SJSA1 (cell line): ENCODE measurements at places on chromosomes 7 and 10.

DNA sequence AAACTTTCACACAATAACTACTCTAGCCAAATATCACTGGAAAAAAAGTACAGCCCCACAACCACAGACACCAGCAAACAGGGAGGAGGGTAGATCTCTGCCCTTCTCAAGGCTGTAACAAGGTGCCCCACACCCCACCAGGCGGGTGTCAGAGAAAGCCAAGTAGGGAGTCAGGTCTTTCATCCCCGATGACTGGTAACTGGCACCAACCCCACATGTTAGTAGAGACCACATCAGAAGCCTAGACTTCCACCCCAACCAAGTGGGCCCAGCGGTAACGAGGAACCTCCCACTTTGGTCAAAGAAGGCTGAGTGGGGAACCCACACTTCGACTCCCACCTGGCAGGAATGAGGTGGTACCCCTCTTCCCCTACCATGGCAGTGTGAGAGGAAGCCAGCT is 16.4 kb upstream of the RUFY2 start:
- DNase-seq, result no peak

DNA sequence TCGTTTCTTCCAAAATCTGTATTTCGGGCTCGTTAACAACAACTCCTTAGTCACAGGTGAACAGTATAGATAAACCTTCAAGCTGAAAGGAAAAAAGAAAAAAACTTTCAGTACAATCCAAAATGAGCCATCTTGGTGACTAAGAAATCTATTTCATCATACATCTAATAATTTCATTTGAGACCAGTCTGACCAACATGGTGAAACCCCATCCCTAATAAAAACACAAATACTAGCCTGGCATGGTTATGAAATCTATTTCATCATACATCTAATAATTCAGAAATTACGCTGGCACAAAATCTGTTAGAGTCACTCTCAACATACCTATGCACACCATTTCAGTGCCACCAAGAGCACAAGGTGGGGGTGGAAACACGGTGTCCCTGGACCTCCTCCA is 8.8 kb downstream of the DCLRE1C start:
- DNase-seq, result no peak

DNA sequence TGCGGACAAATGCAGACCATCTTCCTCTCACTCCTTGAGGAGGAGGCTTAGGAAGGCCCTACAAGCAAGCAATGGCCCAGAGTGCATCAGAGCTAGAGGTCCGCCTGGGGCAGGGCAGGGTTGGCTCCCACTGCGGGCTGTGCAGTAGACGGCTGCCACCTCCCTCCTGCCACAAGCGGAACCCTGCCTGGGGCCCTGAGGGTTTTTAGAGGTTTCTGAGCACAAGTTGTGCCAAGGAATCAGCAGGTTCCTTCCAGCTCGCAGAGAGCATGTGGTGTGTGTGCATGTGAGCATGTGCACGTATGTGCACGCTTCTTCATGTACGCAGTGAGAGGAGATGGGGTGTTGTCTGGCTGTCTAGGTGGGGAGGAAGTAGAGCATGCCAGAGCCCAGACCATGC is 25.9 kb upstream of the SMARCD3 start:
- no peak for DNase-seq

DNA sequence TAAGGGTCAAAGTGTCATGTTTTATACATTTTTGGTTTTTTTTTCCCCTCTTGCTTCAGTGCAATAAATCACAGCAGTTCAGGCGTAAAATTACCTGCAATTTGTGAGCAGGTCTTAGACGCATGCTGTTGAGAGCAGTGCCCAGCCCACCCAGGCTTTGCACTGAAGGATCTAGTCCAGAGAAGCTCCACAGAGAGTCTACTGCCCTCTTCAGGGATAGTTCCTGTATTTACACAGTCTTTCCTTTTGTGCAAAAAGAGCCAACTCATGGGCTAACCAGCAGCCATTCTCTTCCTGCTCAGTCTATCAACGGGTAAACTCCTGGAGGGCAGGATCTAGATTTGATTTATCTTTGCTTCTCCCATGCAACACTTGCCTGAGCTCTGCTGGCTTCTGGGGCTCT is 82.2 kb upstream of the NAMPT start:
- peak; percentile 45 for DNase-seq

- no peak for DNase-seq
These were observed 109.3 kb downstream of the RTKN2 start for GRCh38 chr10:62159351-62159750.

DNA sequence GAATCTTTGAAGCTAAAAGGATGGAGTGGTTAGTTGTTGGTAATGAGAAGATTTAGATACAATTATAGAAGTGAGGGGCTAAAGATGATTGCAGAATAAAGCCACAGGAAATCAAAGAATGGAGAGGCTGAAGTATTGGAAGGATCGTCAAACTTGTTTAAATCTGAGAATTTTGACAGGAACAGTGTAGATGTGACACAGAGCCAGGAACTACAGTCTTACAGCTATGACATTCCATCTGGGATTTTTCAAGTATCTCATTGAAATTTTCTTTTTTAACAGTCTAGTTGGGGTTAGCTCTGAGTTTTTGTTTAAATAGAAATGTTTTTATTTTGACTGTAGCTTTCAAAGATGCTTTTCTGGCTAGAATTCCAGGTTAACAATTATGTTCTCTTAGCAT is 181.4 kb downstream of the NRG3 start:
- no peak for DNase-seq

GRCh38 chr10:25815236-25815635 is 118.8 kb upstream of the MYO3A start:
- DNase-seq, result no peak

DNA sequence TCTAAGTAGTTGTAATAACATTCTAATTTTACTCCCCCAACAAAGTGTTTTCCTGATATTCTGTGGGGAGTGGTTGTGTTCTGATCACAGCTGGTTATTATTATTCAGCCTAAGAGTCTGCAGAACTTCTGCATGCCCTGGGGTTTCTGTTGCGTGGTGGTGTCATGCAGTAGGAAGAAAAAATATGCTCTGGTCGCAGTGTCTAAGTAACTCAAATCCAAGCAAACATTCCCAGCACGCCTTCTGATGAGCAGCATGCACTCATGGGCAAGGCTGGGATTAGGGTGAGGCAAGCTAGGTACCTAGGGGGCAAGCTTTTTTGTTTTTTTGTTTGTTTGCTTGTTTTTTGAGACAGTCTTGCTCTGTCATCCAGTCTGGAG is 112.8 kb upstream of the KMT2E start:
- no peak for DNase-seq

DNA sequence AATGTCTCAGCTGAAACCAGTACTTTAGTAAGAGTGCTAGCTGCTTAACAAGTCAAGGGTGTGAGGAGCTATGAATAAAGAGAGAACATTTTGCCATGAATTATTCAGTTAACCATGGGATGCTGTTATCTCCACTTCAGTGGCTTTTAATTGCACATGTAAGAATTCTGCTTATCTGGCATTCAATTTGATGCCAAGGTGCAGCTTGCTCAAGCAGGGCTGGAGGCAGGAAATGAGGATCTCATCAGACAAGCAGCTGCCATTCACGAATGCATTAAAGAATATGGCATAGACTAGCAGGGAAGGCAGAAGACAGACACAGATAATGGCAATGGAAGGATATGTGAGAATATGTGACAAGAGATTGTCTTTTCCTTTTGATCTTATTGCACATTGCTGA is 697.8 kb downstream of the NRG3 start:
- no peak for DNase-seq

DNA sequence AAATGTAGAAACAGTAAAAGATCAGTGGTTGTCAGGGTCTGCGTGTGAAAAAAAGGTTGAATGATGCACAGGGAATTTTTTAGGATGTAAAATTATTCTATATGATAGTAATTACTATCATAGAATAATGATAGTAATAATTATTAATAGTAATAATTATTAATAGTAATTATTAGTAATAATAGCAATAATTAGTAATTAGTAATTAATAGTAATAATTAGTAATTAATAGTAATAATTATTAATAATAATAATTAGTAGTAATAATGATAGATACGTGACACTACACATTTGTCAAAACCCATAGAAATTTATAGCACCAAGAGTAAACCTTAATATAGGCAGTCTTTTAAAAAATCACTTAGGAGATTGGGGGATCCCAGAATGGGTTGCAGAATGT is 4.5 kb upstream of the NUDCD3 start:
- DNase-seq, result no peak

DNA sequence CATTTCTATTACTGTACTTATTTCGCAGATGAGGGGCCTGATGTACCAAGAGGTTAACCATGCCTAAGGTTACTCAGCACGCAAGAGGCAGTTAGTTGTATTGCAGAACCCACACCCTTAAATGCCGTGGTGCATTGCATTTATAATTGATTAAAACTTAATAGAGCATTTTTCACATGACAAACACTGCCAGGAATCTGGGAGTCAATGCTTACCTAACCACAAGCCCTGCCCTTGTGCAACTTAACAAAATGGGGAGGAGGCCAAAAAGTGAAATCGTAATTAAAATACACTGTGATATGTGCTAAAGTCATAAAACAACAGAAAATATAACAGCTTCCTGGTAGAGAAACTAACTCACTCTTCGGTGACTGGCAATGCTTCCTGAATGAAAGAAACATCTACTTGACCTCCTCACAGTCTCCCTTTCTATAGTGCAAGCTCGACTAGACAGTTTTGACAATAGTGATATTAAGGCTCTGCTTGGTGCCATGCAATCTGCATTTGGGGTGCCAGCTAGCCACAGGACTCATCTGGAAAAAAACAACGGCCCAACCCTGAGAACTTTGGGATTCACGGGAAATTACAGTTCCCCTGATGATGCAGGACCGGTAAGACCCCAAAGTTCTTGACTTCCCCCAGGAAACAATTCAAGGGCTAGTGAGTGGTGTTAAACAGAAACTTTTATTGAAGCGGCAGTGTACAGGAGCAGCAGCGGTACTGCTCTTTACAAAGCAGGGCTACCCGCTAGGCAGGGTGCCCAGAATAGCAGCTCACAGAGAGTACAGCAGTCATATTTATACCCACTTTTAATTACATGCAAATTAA is 612.4 kb downstream of the TNS3 start:
- DNase-seq, result no peak

DNA sequence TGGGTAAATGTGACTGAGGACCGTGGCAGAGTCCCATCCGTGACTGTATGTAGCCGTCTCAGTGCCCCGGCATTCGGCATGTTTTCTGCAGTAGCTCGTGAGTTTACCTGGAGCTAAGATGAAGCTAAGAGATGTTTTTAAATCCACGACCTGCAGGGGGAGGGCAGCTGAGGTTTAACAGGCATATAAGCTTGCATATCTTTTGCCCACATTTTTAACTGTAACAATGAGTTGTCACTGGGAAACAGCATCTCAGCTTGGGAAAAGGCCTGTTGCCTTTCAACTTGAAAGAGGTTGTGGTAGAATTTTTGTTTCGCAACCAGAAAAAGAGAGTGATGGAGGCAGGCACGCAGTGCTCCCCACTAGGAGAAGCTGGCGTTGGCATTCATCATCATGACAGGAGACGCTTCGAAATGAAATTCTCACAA is 77.7 kb downstream of the CELF2 start:
- DNase-seq, result no peak

- no peak for DNase-seq
These were observed 52.5 kb downstream of the PRKAG2 start for GRCh38 chr7:151824373-151824933.

- no peak for DNase-seq
These were observed 11.1 kb upstream of the PWWP2B start for GRCh38 chr10:132385721-132386418.

DNA sequence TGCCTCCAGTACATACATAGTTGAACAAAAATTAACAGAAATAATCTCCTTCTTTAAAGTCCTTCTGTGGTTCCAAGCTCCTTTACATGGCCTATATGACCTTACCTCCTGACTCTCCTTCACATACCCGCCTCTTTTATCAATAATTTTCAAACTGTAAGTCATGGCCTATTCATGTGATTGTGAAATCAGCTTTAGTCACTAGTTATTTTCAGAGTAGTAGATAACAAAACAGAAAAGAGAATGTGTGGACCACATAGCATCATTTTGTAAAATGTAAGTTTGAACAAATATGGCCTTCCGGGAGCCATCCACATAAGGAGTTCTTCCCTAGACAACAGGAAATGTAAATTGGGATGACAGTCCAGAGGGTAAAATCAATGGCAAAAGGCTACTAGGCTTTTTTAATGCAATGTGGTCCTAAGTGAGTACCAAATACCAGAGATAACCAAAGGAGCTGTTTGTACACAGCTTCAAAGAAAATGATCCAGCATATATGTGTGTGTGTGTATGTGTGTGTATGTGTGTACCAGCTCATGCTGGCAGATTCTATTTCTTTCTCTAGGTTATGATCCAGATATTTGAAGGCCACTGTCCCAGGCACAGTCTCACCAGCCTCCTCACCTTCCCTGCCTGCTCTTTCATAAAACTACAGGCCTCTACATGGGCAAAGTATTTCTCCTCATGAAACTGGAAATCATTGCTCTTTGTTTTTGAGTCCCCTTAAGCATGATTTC is 12.3 kb upstream of the FAM133B start:
- DNase-seq, result no peak

DNA sequence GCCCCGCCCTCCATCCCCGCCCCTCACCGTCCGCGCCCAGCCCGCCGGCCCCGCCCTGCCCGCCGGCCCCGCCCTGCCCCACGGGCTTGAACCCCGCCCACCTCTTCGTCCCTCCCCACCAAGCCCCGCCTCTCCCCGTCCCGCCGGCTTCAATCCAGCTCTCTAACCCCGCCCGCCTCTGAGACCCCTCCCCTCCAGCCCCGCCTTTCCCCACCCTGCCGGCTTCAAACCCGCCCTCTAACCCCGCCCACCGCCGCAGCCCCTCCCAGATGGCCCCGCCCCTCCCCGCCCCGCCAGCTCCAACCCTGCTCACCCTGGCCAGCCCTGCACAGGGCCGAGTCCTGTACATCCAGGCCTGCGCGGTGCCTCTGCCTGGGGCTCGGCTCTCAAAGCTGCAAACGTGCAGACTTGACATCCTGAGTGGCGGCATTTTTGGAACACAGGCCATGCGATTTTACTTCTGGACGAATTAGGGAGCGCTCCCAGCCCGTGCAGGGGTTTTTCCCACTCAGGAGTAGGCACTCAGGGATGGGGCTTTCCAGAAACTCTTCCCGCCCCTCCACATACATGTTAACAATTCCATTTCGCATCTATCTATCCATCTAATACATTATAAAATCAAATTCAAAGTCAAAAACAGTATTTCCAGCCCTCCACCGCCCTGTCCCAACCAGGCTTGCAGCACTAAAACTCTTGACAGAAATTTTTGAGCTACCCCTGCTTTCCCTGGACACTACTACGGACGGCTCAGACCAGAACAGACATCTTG is 477 bp upstream of the NMT2 start:
- peak; percentile 98 for DNase-seq

GRCh38 chr10:132065491-132066105 is at the start of gene JAKMIP3:
TSS of gene JAKMIP3 (plus strand) at chr10:132065946. CDS start at chr10:132104809, 38,863 bp downstream.
- peak; percentile 86 for DNase-seq

GRCh38 chr7:118745927-118746326 is 521.4 kb downstream of the ANKRD7 start:
- no peak for DNase-seq
